ENCODE measurements at places on chromosomes 7 and 10. TPM values are rescaled to one million over a fixed set of nuclear protein-coding genes. Genes with fewer than 3 reads are reported as not detected.

GRCh38 chr7:137579913-137580640 lies 236.5 kb upstream of the PTN start:
- peak; percentile 30 for DNase-seq

Gene GNG11
- 43.8 TPM for total RNA-seq

DNA sequence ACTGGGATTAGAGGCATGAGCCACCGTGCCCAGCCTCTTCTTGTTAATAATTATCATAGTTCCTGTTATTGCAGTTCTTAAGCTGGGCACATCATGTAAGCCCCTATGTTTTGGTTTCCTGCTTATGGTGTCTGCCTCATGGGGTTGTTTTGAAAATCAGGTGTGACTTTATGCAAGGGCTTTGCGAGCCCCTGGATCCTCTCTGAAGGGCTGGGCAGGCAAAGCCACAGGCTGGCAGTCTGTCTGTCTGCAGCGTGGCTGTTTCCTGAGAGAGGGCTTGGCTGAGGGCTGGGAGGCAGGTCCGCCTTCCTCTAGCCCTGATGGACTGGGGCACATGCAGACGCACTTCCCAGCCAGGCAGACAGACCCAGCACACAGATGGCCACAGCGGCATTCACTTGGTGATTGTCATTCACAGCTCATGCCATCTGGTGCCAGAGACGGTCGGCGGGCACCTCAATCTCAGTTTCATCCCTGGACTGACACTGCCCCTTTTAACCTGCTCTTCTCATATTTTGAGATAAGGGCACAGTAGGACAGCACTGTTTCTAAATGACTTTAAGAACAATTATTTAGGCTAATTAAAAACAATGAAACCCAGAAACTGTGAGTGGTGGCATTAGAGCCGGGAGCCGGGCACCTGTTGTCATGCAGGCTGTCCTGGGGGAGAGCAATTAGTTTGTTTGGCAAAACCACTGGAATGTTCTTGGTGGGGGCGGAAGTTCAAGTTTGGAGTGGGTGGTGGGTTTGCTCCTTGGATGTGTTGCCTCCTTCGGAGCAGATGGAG lies 35.5 kb downstream of the RBM20 start:
- DNase-seq, result no peak

GRCh38 chr7:11191574-11192220 lies 218.0 kb downstream of the PHF14 start:
- no peak for DNase-seq

Gene CYP2C19
- 0.41 TPM for total RNA-seq

DNA sequence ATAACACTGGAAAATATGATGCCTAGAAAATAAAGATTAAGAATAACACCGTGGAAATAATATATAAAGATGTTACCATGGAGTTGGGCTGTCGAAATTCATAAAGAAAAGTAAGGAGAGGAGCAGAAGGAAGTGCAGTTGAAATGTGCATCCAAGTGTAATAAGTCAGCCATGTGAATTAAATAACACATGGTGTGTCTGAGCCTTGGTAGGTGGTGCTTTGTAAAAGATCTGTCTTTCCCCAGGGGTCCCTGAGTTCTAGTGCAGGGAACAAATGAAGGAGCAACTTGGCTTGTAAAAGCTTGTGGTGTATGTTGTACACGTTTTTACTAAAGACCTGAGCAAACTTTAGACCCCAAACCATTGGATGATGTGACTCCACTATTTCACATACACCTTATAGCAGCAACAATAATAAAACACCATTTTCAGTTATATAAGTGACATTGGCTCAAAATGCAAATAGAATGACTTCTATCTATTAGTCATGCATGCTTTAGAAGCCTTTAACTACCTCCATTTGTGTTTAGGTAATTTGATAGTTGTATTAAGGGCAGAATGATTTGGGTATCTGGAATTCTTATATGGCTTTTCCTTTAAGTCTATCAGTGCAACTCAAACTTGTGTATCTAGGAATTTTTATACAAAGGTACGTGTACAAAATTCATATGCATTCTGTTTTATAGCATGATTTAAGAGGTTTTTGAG lies 11.3 kb downstream of the STARD3NL start:
- DNase-seq, result no peak

DNA sequence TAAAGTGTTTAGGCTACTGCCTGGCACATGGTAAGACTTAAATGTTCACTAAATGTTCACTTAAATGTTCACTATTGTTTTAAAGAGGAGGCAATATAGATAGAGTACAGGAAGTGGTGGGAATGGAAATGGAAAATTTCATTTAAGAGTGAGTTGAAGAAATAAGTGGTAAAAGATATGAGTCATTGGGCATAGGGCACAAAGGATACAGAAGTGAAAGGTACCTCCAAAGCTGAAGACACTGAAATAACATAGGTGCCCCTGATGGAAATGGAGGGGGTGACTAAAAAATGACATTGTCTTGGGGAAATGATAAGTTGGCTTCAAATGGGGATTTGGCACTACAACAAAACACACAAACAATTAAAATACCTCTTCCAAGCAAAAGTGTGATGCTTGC lies 5.2 kb upstream of the FRA10AC1 start:
- DNase-seq, result no peak

- DNase-seq, result no peak
Observed at GRCh38 chr10:77832238-77832637, 94.3 kb downstream of the DLG5 start.

- no peak for DNase-seq
Observed at GRCh38 chr10:124534826-124535601, 73.4 kb downstream of the LHPP start.

DNA sequence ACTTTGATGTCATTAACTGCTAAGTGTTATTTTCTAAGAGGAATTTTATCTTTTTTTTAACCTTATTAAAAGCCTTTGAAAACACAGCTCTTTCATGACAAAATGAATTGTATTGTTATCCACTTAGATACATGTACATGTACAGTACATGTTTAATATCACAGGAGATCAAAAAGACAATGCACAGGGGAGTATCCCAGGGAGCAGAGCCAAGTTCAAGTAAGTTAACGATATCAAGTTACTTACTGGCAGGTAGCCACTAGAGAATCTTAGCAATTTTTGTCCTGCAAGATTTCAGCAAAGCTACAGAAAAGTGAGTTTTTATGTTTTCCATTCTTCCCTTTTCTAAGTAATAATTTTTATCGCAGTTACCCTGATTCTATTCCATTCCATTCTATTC lies 33.9 kb upstream of the ARL4A start:
- no peak for DNase-seq

Gene TUBB8
- total RNA-seq, result not detected

Gene MORN4
- total RNA-seq, result 8.2 TPM

DNA sequence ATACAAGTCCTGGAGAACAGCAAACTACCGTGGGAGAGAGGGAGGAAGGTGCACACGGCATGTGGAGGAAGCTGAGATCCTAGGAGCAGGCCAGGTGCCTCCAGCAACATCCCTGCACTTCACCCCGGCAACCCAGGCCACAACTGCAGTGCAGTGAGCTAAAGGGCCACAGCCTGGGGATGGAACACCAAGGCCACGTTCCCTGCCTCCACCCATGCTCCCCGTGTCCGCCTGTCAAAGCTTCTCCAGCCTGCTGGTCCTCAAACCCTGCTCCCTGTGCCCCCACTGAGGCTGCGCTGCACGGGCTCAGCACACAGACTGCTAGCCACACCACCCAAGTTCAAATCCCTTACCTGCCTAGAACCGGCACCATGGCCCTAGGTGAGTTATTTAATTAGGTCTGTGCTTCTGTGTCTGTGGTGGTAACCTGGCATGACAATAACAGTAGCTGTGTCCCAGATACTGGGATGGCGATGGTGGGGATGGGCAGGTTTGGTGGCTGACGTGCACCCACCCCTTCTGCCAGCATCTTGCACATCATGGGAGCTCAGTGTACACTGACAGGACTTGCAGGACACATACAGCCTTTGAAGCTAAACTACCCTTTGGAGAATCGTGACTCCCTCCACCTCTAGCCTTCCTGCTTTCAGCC lies 85.5 kb downstream of the FAM53B start:
- DNase-seq, result no peak

DNA sequence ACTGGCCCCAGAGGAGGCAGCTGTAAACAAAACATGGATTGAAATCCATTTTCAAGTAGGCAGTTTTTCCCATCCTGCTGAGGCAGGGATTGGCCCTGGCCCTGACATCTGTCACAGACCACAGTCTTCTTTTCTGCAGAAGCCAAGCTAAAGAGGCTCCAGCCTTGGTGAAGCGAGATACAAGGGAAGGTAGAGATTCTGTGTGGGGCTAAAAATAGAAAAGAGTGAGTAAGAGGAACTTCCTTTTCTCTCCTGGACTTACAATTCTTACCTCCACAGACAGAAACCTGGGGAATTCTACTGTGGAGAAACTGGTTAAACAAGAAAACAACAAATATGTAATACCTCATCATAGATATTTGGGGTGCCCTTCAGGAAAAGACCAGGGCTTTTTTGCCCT lies 624.8 kb upstream of the FZD8 start:
- no peak for DNase-seq

- DNase-seq, result no peak
Observed at GRCh38 chr10:88794731-88795130, 7.8 kb upstream of the LIPM start.

Gene XRCC2
- 0.98 TPM for total RNA-seq

GRCh38 chr7:141475679-141476078 lies 75.5 kb upstream of the AGK start:
- no peak for DNase-seq

GRCh38 chr10:32426186-32426585 lies 19.8 kb upstream of the CCDC7 start:
- no peak for DNase-seq

- no peak for DNase-seq
Observed at GRCh38 chr7:143459359-143459758, 16.1 kb downstream of the TAS2R60 start.

DNA sequence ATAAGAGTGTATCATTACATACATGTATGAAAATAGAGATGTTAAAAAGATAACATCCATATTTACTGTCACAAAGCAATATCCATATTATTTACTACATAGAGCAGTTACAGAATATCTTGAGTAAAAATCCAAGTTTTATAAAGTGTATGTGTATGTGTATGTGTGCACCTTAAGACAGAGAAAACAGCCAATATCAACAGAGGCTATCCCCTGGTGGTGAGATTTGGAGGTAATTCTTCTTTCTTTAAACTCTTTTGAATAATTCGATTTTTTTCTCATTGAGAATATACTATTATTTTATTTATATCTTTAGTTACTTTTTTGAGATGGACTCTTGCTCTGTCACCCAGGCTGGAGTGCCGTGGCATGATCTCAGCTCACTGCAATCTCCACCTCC lies 18.4 kb downstream of the TRDMT1 start:
- no peak for DNase-seq

- DNase-seq, result no peak
Observed at GRCh38 chr10:23951841-23952240, 257.1 kb upstream of the KIAA1217 start.

Gene CRPPA
- total RNA-seq, result 2.0 TPM

Gene CPA4
- total RNA-seq, result 11.6 TPM

Gene PEX1
- total RNA-seq, result 22.1 TPM

Gene MACROH2A2
- 29.4 TPM for total RNA-seq

Gene SH2B2
- 16.5 TPM for total RNA-seq

Gene PTF1A
- total RNA-seq, result not detected

DNA sequence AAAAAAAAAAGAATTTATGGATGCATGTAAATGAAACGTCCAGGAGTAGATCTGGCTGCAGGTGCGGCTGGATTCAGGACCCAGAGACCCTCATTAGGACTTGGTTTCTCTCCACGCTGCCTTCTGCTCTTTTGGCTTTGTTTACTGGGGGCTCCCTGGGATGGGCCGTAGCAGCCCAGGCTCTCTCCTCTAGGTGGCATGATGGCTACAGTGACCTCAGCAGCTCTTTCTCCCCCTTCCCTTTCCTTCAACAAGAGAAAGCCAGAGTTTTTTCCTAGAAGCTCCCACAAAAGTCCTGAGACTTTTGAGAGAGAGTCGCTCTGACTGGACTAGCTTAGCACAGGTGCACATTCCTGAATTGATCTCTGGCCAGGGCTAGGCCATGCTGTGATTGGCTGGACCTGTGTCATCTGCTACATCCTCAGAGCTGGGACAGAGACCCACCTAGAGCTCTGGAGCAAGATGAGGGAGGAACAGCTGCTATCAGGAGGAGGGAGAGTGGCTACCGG lies 67.8 kb upstream of the PDCD4 start:
- no peak for DNase-seq

All from Caki2 (cell line).